ENCODE measurements at places on chromosomes 4 and X.

- DNase-seq: no peak
Measured at GRCh38 chrX:14676431-14676830, 147.1 kb downstream of the GLRA2 start.

DNA sequence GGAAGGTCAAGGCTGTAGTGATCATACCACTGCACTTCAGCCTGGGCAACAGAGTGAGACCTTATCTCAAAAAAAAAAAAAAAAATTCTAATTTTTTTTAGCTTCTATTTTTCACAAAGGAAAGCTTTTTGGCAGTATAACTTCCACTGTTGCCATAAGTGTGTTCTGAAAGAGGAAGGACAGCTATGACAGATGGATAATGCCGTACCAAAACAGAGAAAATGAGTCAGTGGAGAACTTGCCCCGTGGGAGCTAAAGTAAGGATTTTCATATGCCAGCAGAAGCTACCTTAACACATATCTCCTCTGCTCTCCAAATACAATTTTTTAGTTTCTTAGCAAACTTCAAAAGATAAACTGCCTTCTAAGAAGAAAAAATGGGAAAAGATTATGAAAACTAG, 43.7 kb downstream of the RPS3A start:
- DNase-seq: no peak

GRCh38 chr4:136927172-136927571, 605.1 kb downstream of the PCDH18 start:
- DNase-seq: no peak

- DNase-seq: no peak
Measured at GRCh38 chrX:31323658-31324057, 251.8 kb upstream of the FTHL17 start.

GRCh38 chrX:20284444-20284843, 17.7 kb upstream of the RPS6KA3 start:
- no peak for DNase-seq

- DNase-seq: no peak
Measured at GRCh38 chrX:132063862-132064261, 40.8 kb downstream of the STK26 start.

GRCh38 chr4:112593438-112594133, 43.1 kb downstream of the ZGRF1 start:
- no peak for DNase-seq

- no peak for DNase-seq
Measured at GRCh38 chr4:135418353-135418752, 1216.8 kb upstream of the PABPC4L start.

- no peak for DNase-seq
Measured at GRCh38 chrX:101417981-101418841, 10.2 kb downstream of the HNRNPH2 start.

DNA sequence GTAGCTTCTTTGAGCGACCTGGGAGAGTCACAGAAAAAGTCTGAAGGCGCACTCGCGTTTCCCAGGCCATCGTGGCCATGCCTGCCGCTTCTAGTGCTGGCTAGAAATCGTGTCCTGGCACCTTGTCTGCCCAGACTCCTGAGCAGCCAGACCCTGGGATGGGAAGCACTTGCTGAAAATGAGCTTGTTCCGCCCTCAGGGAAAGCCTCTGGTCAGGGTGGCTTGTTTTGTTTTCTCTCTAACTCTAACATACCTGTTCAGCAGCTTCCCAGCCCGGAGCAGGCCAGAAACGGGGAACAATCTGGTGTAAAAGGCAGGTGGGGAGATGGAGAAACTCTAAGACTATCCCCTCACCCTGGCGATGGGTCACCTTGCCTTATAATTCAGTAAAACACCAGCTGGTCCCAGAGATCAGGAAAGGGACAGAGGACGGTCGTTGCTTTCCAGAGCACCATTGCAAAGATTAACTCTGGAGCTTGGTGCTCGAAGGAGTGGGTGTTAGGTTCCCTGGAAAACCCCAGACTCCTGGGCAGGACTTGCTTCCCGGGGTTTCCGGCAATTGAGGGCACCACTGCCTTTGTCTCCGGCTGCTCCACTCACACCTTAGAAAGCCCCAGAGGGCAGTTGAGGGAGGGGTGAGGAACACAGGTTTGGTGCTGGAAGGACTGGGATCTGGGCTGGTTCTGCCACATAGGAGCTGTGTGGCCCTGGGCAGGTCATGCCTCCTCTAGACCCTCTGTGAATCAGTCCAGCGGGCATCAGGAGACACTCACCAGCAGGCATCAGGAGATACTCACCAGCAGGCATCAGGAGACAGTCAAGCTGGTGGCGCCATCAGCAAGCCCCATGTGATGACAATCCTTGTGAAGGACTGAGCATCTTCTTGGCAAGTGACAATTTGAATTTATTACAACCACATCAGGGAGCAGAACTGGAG, 4.5 kb upstream of the SH3TC1 start:
- no peak for DNase-seq
